Naive thymus-derived CD4-positive, alpha-beta T cell (primary cell): ENCODE measurements at places on chromosomes 1 and 21.

DNA sequence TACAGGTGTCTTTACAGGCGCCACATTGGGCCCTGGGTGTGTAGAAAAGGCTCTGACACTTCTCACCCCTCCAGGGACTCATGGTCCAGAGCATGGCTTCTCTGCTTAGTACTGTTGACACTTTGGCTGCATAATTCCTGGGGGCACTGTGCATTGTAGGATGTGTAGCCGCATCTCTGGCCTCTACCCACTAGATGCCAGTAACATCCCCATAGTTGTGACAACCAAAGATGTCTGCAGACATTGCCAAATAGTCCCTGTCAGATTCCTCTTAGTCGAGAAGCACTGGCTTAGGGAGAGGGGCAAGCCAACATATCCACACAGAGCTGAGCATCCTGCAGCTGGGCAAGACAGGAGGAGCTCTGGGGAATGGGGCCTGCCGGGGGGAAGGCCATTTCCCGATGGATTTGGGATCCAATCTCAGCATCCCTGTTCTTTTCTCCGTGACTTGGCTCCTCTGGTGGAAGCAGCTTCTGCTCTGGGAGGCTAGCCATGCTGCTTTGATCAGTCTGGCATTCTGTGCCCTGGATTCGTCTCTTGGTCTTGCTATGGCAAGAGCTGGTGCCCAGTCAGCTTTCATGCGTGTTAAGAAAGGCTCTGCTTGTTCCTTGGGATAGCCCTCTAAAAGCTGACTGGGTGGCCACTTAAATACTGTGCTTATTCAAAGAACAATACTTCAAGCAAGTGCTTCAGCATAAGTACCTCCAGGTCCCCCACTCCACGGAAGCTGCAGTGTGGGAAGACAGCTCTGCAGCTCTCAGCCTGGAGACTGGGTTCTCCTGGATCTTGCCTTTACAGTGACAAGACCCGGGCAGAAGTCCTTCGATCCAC, 38.3 kb upstream of the SCMH1 start:
- no peak for DNase-seq

- DNase-seq = no peak
These were observed 72.5 kb downstream of the KCNT2 start for GRCh38 chr1:196535727-196536126.

GRCh38 chr1:62995173-62995572, 211.2 kb downstream of the ATG4C start:
- no peak for DNase-seq

DNA sequence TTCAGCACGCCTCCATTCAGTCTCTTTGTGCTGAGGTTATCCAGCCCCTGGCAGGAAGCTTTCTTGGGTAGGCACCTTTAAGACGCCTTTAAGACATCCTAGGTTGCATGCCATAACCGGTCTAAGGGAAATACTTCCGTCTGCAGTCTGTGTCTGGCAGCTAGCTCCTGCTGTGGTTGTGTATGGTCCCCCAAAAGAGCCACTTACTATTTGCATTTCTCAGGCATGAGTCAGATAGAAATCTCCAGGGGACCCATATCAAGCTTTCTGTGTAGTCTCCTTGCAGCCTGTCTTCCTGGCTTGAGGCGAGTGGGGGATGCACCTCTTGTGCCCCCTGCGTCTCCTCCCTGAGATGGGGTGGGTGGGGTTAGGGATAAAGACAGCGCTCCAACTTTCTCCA, 10.0 kb upstream of the RYR2 start:
- DNase-seq = no peak

DNA sequence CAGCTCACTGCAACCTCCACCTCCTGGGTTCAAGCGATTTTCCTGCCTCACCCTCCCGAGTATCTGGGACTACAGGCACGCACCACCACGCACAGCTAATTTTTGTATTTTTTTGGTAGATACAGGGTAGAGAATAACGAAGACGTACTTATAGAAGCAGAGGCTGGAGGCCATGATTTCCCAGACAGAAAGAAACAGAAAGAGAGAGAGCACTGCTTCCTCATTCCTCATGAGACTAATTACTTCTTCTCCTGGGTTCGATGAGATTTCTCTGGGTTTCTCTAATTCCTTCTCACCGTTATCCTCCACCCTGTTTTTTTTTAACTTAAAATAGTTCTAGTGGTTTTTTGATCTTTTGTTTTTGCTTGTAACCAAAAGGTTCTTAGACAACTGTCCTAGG, 23.4 kb upstream of the PTP4A2 start:
- no peak for DNase-seq

DNA sequence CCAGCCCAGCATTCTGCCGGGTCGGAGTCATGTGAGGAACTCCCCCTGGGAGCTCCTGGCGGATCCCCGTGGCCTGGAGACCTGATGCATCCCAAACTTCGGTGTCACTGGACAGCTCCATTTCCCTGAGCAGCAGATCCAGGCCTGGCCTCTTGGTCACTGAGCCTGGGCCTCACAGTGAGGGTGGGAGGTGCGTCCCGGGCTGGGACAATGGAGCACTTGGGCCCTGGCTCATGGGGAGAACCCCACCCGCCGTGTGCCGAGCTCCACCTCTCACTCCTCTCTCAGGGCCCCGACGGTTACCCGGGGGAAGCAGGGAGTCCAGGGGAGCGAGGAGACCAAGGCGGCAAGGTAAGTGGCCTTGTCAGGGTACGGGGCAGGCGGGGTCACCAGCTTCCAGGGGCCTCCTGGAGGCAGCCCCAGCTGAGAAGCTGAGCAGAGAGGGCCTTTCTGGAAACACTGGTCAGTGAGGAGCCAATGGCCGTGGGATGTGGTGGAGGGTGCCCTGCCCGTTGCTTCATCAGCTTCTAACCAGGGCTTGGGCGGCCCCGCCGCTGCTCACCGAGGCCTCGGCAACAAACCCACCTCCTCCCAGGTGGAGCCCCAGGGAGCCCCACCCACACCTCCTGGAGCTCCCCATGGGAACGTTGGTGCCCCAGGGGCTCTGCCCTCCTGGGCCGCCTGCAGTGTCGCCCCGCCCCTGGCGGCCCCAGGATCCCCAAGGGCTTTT, 19.8 kb downstream of the COL6A2 start:
- no peak for DNase-seq

GRCh38 chr1:198669023-198669698, 30.3 kb downstream of the PTPRC start:
- DNase-seq = no peak

GRCh38 chr1:41638086-41639024, 153.9 kb upstream of the EDN2 start:
- no peak for DNase-seq
